ENCODE measurements at places on chromosomes 3 and 15.

DNA sequence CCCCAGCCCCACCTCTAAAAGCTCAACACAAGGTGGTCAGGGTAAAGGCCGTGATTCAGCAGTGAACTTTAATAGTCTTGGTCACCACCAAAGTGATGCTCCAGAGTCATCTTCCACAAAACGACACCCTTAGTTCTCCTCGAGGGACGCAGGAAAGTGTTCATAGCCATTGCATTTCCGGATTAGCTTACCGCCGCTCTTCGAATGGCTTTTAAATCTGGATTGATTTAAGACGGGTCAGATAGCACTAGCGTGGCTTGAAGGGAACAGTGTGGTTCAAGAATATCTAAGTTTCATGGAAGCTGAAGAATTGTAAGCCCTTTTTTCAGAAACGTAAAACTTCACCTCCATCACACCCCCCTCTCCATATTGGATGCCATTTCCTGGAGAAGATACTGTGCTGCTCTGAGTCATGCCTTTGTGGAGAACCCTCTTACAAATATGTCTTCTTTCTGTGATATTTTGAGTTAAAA lies 829 bp downstream of the RNF7 start:
- peak; percentile 57 for DNase-seq

- DNase-seq, result peak; percentile 17
Observed at GRCh38 chr3:119359476-119360326, 65.5 kb downstream of the ARHGAP31 start.

DNA sequence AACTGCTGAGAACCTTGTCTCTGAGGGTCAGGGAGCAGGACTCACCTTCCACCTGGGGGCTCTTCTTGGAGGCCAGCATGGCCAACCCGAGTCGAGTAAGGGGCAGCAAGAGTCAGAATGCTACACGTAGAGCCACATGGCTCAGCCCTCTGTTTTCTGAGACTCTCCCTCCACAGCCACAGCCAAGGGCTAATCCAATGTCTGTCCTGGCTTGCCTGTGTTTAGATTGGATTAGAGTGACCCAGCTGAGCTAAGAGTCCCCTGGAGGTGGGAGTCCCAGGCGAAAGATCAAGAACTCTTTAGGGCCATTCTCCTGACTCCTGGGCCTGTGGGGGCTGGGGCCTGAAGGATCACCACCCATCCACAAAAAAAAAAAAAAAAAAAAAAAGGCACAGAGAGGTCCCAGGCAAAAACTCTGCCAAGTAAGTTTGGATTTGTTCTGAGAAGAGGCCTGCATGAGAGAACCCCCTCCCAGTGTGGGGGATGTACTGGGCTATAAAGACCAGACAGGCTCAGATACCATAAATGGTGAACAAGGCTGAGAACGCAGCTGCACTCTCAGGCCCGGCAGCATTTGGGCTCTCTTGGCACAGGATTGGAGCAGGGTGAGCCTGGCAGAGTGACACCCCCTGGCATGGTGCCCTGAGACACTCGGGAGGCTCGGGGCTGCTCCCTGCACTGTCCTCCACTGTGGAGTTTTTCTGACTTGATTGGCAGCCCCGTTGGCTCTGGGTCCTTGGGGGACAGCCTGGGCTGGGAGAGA lies 88.0 kb upstream of the OSBPL11 start:
- no peak for DNase-seq

DNA sequence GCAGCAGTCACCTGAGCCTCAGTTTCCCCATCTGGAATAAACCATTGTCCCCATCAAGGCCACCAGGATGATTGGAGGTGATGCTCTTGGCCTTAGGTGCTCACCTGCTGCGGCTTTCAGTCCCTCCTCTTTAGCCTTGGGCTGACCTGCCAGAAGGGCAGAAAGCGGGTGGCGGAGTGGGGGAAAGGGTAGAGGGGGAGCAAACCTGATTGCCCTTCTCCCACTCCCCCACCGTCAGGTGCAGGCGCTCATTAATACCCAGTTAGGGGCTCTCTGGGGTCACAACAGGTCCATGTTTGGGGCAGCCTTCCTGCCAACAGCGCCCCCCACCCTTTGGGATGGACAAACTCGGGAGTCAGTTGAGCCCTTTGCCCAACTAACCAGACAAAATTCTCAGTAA lies 50.5 kb downstream of the GRIP2 start:
- no peak for DNase-seq

DNA sequence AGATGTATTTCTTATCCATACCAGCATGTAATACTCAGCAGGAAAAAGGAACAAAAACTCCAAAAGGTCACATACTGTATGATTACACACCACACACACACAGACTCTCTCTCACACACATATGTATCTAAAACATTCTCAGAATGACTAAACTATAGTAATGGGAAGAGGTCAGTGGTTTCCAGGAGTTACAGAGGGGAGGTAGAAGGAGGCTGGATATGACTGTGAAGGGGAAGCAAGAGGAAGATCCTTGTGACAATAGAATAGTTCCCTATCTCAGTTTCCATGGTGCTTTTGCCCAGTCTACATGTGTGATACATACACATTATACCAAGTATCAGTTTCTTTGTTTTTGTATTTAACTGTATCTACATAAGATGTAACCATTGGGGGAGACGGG lies 190.1 kb downstream of the IL5RA start:
- no peak for DNase-seq

DNA sequence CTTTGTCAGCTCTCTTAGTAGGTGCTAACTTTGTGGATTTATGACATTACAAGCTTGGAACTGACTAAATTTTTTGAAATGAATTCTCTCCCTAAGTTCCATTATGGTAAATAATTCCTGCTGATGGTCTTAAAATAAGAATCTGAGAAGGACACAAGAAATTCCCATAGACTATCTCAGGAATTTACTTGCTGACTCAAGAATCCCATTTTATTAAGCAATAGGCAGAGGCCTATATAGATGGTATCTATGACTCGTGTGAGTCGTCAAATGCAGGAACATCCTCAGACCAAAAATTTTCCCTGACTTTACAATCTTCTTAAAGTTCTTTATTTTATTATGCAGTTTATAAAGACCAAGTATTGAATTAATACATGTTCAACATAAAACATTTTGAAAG lies 30.7 kb upstream of the CBLB start:
- no peak for DNase-seq

DNA sequence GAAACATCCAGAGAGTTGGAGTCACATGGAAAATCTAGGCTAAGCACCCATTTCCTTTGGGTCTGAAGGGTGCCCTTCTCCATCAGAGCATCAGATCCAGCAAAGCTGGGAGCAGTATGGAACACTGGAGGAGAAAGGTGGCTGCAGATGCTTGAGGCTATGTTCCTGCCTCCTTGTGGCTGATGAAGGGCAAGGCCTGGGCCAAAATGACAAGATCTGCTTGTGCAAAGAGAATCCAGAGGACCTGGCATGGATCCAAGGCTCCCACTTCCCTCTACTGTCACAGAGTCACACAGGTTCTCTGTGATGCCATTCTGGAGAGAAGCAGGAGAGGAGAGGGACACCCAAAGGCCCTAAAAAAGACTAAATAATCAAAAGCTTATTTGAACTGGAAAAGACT lies 9.2 kb upstream of the ATP8B4 start:
- DNase-seq, result peak; percentile 97

GRCh38 chr3:87996882-87997281 lies 61.9 kb downstream of the CGGBP1 start:
- no peak for DNase-seq

All from inflammatory macrophage (primary cell).